ENCODE measurements at places on chromosomes 16 and 17.

- no peak overlapping the region for H3K27ac ChIP-seq
- H3K4me1 ChIP-seq: peaks cover 63% of the 10 kb centered on the region
- peaks cover 8% of the 10 kb centered on the region for H3K27me3 ChIP-seq
Observed at GRCh38 chr17:66537502-66537901, 235.1 kb downstream of the PRKCA start.

- peaks cover 8% of the 10 kb centered on the region for H3K36me3 ChIP-seq
- H3K4me3 ChIP-seq: no peak overlapping the region
- H3K4me1 ChIP-seq: peaks cover 76% of the 10 kb centered on the region
- peak overlapping the region; percentile 64 for H3K27ac ChIP-seq
- H3K27me3 ChIP-seq: no peaks in the 10 kb centered on the region
Observed at GRCh38 chr17:19388791-19389785, 2.1 kb upstream of the MFAP4 start.

- H3K27ac ChIP-seq: no peak overlapping the region
- no peaks in the 10 kb centered on the region for H3K27me3 ChIP-seq
- H3K4me3 ChIP-seq: no peak overlapping the region
Observed at GRCh38 chr16:86968866-86969265, 348.3 kb downstream of the C16orf95 start.

GRCh38 chr17:21705021-21705601 lies 12.8 kb downstream of the KCNJ18 start:
- no peak overlapping the region for H3K27ac ChIP-seq
- no peaks in the 10 kb centered on the region for H3K4me1 ChIP-seq
- no peak overlapping the region for H3K4me3 ChIP-seq
- peaks cover 3% of the 10 kb centered on the region for H3K36me3 ChIP-seq
- no peak for DNase-seq

DNA sequence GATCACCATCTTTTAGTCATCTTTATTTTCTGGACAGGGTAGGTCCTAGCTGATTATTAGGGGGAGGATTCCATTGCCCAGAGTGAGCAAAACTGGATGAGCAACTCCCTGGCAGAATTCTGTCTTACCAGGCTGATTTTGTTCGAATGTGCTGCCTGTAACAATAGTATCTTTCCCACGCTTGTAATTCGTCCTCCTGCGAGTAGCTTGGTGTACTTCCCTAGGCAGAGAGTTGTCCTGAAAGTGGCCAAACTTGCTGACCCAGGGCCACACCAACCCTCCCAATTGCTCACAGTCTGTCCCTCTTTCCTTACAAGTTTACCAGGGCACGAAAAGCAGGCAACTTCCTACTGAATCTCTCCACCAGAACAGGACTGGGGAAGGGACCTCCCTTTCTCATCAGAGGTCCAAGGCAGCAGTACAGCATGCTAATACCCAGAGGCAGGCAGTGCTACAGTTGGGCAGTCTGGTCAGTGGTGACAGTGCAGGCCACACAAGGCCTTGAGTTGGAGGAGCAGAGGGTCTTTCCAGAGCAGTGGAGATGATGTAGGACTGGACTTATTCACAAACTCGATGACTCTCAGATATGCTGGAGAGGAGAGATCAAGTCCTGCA lies 67.8 kb upstream of the NLK start:
- H3K4me1 ChIP-seq: peaks cover 3% of the 10 kb centered on the region
- no peak for DNase-seq
- H3K27ac ChIP-seq: no peak overlapping the region
- no peak overlapping the region for H3K4me3 ChIP-seq
- H3K27me3 ChIP-seq: peaks cover 2% of the 10 kb centered on the region
